Stomach (tissue), 19 donors: ENCODE measurements at places on chromosomes 3 and 15. TPM values are rescaled to one million over a fixed set of nuclear protein-coding genes. Genes with fewer than 3 reads are reported as not detected.

- no peak for DNase-seq
Observed at GRCh38 chr3:195711813-195712534, 8.8 kb upstream of the MUC20 start.

DNA sequence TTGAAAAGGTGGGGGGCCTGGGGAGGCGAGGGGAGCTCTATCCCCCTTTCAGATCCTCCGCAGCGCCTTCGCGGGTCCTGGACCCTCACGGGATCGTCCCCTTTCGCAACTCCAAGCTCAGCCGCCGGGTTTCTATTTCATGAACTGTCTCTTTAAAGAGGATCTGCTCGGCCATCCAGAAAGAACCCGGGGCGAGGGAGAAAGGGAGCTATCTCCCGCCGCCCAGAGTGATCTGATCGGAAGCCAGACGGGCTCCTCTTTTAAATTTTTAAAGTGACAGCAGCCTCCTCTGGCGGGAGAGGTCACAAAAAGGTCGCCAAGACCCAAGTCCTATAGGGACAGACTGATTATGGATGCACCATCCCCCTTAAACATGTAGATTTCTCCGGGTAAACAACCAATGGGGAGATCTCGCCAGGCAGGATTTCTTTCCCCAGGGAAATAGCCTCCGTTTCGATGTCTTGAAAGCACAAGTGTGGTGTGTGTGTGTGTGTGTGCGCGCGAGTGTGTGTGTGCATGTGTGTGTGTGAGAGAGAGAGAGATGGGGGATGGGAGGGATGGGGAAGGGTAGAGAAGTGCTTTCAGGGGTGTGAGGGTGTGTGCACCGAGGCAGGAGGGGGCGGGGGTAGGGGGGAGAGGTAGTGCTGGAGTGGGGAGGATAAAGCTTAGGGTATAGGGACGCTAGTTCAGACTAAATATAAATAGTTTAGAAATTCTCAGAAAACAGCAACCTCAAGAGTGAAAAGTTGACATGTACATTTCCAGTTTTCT, 516.1 kb downstream of the MECOM start:
- peak; percentile 81 for DNase-seq

DNA sequence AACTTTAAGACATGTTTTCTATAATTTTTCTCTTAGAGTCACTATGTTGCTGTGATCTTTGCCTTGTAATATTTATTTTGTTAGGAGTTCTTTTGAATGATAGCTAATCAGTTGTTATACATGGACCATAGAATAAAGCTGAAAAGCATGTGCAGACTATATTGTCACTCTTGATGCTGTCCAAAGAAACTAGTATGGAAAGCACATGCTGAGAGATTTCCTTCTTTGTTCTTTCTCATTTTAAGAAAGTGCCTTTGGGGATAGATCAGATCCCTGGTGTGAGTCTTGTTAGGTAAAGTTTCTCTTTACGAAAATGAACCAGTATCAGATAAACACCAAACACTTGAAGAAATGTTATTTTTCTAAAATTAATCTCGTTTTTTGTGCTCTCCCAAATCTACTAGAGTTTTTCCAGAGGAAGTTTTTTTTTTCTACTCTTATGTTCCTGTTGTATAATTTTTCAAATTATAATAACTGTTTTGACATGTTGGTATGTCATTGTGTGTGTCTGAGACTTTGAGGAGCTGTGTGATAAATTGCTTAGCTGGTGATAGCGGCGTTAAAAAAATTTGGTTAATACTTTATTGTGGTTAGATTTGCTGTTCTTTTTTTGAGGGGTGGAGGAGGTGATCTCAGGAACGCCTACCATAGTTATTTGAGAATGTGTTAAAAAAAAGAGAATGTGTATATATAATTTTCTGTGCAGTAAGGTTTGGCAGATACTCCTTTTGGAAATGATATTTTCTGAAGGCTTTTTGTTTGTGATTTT, 2.2 kb downstream of the PIAS1 start:
- DNase-seq = no peak

CPNE9 gene
- not detected for total RNA-seq

GRCh38 chr15:33313491-33313890, 2.7 kb downstream of the RYR3 start:
- DNase-seq = no peak

GRCh38 chr3:146189519-146190173, 28.7 kb upstream of the PLOD2 start:
- peak; percentile 78 for DNase-seq
